ENCODE measurements at places on chromosomes 2 and 18.

DNA sequence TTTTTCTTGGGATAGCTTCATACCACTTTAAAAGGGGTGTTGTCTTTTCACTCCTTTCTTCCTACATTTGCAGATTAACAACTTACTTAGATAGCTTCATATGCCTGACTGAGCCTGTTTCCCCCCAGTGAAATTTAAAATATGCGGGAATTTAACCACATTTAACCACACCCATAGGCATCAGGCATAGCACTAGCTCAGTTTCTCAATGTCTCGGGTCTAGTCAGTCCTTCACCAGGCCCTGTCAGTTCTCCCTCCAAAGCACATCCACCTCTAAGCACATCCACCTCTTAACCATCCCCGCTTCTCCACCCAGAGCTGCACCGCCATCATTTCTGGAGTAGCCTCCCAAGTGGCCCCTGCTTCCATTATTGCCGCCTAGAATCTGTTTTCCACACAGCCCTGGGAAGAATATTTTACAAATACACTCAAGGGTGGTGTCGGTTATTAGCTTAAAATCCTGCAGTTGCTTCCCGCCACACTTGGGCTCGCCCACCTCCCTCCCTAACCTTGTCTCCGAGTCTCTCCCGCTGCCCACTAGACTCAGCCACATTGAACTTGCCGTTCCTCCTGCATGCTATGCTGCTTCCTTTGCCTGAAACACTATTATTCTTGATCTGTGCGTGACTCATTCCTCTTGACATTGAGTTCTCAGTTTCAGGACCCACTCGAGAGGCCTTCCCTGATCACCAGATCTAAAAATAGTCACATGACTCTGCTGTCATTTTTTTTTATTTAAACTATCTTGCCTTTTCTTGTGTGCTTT, 68.3 kb downstream of the SPTBN1 start:
- DNase-seq = no peak

DNA sequence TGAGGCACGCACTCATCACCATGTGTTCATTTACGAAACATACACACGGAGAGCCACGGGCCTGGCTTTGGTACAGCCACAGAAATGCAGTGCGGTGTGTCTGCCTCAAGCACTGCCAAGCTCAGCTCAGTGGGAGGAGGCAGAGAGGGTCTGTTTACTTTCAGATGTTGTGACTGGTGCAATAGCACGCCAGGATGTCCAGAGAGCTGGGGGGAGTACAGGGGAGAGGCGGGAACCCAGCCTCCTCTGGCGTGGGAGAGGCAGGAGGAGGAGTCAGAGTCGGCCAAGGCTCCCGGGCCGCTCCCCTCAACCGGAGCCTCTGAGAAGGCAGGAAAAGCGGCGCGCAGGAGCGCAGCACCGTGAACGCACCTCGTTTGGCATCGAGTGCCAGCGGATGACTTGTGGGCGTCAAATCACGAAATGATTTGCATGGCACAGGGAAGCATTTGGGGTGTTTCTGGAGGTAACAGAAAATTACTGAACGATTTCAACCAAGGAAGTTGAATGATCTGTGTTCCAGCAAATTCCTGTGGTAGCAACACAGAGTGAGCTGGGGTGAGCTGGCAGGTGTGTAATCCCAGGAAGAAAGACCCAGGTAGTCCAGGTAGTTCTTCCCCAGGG, 143.0 kb downstream of the ZNF516 start:
- no peak for DNase-seq

- peak; percentile 12 for DNase-seq
Observed at GRCh38 chr2:207768168-207768865, 1.4 kb downstream of the FZD5 start.

DNA sequence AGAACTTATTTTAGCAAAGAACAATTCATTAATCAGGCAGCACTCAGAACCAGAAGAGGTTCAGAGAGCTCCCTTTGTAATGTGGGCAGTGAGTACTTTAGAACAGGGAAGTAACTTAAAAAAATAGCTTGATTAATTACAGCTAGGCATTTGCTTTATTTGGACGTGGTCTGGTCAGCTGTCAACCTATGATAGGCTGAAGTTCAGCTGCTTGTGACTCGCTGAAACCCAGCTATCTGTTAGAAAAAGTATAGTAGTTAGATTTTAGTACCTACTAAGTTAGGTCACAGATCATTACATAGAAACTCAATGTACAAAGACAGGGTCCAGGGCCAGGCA, 40.0 kb downstream of the PKDCC start:
- no peak for DNase-seq

DNA sequence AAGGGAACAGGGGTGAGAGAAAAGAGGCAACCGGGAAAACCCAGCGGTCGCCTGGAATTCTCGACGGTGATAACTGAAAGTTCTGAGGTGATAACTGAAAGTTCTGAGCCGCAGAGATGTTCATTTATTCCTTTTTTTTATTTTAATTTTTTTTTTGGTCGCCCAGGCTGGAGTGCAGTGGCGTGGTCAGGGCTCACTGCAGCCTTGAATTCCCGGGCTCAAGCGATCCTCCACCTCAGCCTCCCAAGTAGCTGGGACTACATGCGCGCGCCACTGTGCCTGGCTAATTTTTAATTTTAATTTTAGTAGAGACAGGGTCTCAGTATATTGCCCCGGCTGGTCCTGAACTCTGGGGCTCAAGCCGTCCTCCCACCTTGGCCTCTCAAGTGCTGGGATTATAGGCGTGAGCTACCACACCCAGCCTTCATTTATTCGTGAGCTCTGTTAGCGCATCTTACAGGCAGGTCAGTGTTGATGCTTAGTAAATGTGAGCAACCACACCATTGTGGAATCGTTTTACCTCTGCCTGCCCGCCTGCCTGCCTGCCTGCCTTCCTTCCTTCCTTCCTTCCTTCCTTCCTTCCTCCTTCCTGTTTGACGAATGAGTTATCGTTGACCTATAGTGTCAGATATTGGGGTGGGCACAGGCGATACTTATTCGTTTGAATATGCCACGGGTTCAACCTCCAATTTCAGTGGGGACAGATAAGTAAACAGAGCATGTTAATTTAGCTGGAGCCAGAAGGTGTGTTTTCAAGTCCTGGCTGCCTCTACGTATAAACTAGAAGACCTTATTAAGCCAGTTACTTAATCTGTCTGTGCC, 557 bp upstream of the E2F6 start:
- DNase-seq = no peak

DNA sequence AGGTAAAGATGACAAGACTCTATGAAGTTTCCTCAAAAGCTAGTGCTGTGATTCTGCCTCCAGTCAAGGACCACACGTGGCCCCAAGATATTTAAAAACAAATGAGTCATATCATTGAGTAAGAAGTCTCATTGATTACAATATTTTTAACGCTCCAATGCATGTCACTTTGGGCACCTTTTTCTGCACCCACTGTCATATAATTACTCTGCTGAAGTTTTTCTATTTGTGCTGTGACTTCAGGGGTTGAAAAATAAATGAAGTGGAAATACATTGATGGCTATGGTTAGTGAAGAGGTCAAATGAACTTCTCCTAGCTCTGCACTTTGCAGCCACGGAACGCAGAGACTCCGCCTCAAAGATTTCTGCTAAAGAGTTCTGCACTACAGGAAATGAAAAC, 344.3 kb upstream of the KYNU start:
- no peak for DNase-seq
